ENCODE measurements at places on chromosomes 12 and 14.

DNA sequence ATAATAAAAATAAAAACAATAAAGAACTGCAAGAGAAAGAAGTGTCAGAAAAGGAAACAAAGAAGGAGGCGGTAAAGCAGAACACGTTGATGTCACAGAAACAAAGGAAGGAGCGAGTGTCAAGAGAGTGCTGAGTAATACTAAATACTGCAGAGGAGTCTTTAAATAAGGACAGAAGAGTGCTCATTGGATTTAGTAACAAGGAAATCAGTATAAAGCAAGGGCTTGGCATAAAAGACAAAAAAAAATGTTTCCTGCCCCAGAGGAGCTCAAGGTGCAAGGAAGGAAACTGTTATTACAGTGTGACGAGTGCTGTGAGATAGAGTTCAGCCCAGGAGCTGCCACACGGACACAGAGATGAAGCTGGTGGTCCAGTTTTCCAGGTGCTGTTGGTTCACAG, 8.4 kb upstream of the TUBA1A start:
- DNase-seq, result no peak

- no peak for DNase-seq
Observed at GRCh38 chr12:122133192-122133950, 40.6 kb downstream of the IL31 start.

DNA sequence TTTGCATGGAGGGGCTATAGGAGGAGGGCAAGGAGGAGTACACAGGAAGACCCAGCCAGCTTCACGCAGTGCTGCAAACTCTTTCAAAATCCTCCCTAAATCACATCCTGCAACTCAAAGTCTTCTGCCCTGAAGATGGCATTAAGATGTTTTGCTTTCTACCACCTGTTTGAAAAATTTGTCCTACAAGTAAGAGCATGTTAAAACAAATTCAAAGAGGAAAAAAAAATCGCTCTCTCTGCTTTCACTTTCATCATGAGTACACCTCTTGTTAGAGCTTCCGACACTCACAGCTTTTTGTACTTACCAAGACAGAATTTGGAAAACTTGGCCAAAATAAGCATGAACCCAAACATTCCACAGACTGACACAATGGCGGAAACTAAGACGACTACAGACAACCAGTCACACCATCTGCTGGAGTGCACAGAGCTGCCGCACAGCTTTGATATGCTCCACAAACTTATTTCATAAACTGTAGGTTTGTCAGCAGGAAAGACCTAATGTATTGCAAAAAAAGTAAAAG, 21.3 kb downstream of the GCH1 start:
- no peak for DNase-seq

DNA sequence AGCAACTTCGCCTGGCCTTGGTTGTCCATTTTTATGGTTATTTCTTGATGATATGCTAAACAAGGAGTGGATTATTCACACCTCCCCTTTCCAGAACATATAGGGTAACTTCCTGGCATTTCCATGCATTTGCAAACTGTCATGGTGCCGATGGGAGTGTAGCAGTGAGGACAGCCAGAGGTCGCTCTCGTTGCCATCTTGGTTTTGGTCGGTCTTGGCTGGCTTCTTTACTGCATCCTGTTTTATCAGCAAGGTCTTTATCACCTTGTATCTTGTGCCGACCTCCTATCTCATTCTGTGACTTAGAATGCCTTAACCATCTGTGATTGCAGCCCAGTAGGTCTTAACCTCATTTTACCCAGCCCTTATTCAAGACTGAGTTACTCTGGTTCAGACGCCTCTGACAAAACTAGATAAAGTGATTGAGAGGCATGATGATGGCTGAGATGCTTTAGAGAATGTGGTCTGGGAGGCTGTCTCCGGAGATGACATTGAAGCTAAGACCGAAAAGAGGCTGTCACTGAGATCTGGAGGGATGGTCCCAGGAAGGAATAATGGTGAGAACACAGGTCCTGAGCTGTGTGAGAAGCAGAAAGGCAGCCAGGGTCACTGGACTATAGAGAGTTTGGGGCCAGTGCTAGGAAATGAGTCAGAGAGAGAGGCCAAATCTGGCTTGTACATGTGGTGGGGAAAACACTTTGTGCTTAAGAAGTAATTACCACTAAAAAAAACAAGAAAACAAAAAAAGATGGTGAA, 2.9 kb downstream of the GLT1D1 start:
- DNase-seq, result no peak

- no peak for DNase-seq
Observed at GRCh38 chr12:67427336-67427735, 158.2 kb downstream of the CAND1 start.

DNA sequence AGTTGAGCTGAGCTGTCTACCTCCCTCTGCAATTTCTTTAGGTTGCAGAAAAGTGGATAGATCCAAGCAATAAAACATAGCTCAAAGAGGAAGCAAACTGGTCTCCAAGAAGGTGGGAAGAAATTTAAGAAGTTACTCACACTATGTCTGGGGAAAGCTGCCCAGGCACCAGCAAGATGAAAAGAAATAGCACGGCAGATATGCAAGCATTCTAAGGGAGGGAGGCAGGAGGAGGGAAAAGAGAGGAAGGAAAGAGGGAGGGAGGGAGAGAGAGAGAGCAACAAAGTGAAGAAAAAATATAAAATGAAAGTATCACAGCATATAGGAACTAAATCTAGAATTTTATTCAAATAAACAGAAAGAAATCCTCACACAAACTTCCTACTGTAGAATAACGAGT, 240.7 kb downstream of the APAF1 start:
- DNase-seq, result no peak

- DNase-seq, result no peak
Observed at GRCh38 chr14:55309761-55310365, 38.6 kb downstream of the FBXO34 start.

GRCh38 chr12:42574851-42575266, 14.7 kb downstream of the PRICKLE1 start:
- DNase-seq, result no peak

GRCh38 chr14:83541147-83541546, 1988.8 kb upstream of the FLRT2 start:
- no peak for DNase-seq

DNA sequence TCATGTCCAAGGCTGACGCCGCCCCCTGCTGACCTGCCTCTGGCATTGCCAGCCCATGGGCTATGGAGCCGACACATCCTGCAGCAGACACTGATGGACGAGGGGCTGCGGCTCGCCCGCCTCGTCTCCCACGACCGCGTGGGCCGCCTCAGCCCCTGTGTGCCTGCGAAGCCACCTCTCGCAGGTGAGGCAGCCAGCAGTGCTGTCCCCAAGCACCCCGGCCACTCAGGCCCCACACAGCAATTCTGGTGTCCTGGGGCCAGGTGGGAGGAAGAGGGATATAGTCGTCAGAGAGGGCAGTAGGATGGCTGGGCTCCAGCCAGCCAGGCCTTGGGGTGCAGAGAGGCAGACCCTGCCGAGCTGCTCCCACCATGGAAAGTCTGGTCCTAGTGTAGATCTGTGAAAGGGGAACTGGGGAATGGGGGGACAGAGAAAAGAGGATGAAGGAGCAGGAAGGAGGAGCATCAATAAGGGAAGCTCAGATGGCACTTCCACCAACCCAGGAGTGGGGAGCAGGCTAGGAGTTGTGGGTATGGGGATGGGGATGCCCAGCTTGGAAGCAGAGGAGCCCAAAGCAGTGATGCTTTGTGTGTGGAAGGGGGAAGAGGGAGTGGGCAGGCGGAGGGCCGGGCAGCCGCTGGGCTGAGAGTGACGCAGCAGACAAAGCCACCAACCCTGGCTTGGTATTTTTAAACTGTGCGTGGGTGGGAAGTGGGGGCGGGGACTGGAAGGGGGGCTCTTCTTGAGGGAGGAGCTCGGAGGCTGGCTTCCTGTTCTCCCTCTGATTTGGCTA, 4.7 kb downstream of the NAB2 start:
- DNase-seq, result no peak

DNA sequence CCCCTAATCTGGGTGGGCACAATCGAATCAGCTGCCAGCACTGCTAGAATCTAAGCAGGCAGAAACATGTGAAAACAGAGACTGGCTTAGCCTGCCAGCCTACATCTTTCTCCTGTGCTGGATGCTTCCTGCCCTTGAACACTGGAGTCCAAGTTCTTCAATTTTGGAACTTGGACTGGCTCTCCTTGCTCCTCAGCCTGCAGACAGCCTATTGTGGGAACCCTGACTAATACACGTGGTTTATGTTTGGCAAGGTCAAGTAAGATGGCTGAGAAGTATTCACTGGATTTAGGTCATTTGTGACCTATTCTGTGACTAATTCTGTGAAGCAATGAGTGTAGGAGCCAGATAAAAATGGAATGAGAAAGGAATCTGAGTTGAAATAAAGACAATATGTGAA, 11.0 kb downstream of the GPR135 start:
- no peak for DNase-seq

DNA sequence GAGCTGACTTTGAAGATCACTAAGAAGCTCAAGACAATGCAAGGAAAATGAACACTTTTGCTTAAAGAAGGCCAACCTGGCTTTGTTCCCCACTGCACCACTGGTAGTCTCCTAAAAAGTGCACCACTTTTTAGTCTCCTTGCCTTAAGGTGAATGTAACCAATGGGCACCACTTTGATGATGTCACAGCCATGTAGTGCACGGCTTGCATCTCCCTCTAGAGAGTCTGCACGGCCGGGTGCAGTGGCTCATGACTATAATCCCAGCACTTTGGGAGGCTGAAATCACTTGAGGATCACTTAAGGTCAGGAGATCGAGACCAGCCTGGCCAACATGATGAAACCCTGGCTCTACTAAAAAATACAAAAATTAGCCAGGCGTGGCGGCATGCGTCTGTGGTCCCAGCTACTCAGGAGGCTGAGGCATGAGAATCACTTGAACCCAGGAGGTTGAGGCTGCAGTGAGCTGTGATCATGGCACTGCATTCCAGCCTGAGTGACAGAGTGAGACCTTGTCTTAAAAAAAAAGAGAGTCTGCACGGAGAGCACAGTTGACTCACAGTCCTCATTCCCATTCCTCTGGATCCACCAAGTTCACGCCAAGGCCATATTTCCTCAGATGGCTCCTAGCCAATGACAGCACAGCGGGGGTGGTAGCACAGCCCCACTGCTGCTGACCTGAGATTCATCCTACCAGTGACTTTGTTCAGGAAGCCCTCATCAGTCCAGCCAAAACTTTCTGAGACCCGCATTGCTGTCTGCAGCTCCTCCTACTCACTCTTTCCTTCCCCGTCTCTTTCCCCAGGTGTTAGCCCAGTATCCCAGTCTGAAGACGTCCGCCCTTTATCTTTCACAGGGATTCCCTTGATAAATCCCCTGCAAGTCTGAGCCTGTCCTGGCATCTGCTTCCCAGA, 16.5 kb upstream of the IFT81 start:
- DNase-seq, result no peak

GRCh38 chr14:92397150-92397952, 74.4 kb downstream of the SLC24A4 start:
- DNase-seq, result peak; percentile 26

GRCh38 chr12:112010415-112011344, 2.3 kb downstream of the TMEM116 start:
- DNase-seq, result no peak

DNA sequence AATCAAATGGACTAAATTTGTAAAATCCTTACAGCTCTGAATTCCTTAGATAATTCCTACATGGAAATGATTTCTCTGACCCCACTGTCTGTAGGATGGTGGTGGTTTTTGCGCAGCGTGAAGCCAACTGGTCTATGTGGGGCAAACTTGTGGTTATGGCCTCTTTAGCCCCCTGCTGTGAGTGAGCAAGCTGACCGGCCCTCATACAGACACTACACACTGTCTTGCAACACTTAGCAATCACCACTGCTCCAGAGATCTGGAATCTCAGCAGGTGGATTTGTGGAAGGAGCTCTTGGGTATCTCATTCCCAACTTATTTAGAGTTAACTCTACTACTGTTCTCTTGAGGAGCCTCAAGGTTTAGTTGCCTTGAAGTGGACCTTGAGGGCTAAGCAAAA, 70.2 kb downstream of the SCN8A start:
- DNase-seq, result no peak

GRCh38 chr14:52443506-52443905, 108.8 kb downstream of the TXNDC16 start:
- no peak for DNase-seq

- no peak for DNase-seq
Observed at GRCh38 chr14:77579065-77579464, 37.4 kb downstream of the SPTLC2 start.

DNA sequence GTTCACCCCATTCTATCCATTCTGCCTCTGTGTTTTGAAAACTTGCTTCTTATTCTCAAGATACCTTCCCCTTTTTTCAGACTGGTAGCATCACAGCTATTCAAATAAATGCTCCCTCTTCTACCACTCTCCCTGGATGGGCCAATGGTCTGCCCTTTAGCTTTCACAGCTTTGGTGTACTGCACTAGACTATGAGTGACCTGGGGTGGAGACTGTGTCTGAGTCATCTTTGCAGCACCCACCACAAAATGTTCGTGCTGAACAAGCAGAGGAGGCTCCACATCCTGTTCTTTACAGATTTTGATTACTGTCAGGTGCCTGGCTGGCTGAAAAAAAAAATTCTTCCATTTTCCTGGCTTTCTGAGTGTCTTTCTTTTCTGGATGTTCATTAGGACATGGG, 1104.1 kb upstream of the TMEM132C start:
- no peak for DNase-seq

GRCh38 chr12:25518512-25518911, 34.6 kb downstream of the LMNTD1 start:
- DNase-seq, result no peak

- DNase-seq, result no peak
Observed at GRCh38 chr12:47965581-47965980, 2.2 kb downstream of the TMEM106C start.

DNA sequence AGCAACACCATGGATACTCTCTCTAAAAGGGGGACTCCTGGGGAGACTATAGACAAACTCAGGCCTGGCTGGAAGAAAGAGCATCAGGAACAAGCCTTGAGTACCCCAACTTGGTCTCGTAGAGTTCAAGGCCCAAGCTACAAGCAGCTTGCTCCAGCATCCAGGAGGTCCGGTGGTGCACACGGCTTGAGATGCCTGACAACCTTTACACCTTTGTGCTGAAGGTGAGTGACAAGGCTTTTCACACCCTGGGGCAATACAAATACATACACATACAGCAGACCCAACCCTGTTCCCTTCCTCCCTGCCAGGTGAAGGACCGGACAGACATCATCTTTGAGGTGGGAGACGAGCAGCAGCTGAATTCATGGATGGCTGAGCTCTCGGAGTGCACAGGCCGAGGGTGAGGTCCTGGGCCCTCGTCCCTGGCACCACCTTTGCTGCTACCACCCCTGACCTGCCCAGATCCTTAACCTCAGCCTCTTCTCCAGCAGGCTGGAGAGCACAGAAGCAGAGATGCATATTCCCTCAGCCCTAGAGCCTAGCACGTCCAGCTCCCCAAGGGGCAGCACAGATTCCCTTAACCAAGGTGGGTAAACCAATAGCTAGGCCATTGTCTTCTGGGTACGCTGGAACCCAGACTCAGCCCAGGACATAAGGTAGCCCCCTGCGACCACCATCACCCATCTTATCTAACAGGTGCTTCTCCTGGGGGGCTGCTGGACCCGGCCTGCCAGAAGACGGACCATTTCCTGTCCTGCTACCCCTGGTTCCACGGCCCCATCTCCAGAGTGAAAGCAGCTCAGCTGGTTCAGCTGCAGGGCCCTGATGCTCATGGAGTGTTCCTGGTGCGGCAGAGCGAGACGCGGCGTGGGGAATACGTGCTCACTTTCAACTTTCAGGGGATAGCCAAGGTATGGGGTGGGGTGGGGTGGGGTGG, 41.2 kb downstream of the SH2B3 start:
- DNase-seq, result no peak

GRCh38 chr14:44029933-44030332, 477.1 kb downstream of the FSCB start:
- DNase-seq, result no peak

Measured in HCT116 (cell line).